Gastroesophageal sphincter (tissue), 4 donors: ENCODE measurements at places on chromosomes 11 and 22.

DNA sequence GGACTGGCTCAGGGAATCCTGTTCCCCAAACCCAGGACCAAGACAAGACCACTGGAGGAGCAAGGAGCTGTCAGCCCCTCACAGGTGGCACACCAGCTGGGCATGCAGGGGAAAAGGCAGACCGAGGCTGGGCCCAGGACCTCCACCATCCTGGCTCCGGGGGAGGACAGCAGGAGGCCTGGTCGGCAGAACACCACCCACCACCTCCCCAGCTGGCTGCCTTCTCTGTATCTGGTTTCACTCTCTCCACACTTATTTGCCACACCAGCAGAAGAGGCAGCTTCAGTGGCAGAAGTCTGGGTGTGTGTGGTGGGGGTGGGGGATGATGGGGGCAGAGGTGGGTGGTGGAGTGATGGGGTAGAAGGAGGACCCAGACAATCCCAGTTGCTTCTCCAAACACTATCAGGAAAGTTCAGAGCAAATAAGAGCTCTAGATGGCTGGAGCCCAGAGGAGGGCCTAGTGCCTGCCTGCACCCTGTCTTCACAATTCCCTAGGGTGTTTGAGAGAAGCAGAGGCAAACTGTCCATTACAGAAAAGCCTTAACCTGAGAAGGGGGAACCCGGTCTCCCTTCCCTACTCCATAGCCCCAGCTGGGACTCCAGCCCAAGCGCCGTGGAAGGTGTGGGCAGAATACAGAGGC lies 51.9 kb upstream of the CDON start:
- no peak for ATAC-seq

DNA sequence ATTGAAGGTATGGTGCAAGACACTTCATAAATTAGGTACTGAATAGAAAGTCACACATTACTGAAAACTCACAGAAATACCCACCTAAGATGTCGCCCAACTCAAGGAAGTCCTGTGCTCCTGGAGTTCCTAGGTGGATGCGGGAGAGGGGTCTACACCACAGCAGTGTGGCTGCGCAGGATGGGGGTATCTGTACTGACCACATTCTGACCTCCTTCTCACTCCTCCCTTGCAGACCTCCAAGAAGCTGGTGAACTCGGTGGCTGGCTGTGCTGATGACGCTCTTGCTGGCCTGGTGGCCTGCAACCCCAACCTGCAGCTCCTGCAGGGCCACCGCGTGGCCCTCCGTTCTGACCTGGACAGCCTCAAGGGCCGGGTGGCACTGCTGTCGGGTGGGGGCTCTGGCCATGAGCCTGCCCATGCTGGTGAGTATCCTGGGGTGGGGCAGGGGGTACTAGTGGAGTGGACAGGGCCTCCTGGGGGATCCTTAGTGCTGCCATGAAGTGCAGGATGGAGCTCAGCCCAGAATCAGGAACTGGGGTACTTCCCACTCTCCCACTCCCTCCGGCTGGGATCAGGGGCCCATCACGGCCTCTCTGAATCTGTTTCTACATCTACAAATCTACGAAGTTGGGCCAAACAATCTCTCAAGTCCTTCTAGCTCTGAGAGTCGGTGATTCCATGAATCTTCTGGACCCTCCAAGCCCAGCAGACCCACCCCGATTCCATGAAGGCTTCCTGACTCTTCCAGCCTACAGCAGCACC lies 4.9 kb downstream of the TKFC start:
- ATAC-seq, result no peak

GRCh38 chr22:28443526-28443876 lies 236.1 kb downstream of the TTC28 start:
- ATAC-seq, result peak; percentile 76

GRCh38 chr11:80365980-80366379 lies 925.1 kb upstream of the TENM4 start:
- ATAC-seq, result no peak

- ATAC-seq, result no peak
Observed at GRCh38 chr11:20617346-20618005, 18.1 kb downstream of the SLC6A5 start.

DNA sequence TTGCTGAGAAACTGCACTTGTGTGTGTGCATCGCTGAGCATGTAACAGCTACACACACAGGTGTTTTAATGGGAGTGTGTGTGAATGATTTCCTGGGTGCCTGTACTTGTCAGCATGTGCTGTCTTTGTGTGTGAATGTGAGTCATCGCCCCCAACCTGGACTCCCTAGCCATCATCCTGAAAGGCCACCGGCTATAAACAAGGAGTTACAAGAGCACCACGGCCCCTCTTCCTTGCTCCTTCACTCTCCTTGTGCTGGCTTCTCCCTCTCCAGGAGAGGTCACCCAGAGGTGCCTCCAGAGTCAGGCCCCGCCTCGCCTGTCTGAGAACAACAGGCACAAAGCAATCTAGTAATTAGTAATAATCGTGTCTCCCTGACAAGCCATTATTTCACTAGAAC lies 419.2 kb downstream of the BUD13 start:
- no peak for ATAC-seq

DNA sequence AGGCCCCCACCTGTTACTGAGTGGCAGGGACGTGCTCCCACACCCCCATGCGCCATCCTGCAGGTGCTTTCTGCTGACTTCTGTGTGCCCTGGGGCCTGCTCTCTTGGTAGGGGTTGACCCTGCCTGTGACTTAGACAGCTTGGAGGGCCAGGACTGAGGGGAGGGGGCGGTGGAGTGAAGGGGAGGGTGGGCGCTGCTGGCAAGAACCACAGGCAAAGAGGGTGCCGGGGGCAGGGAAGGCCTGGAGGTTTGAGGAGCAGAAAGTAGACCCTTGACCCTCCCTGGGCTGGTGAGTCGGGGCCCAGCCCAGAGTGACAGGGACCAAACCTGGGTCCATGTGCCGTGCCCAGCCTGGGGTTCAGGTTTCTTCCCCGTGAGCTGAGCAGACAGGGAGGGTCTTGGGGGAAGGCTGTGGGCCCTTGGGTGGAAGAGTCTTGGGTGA lies 17.8 kb downstream of the KCNQ1 start:
- no peak for ATAC-seq
